CD4-positive, alpha-beta T cell treated with Interferon gamma for 1 hour (primary cell): ENCODE measurements at places on chromosomes 7 and 10.

GRCh38 chr7:99642027-99642426, 25.3 kb downstream of the ZSCAN25 start:
- no peak for DNase-seq

GRCh38 chr7:69951458-69951857, 353.2 kb downstream of the AUTS2 start:
- no peak for DNase-seq

DNA sequence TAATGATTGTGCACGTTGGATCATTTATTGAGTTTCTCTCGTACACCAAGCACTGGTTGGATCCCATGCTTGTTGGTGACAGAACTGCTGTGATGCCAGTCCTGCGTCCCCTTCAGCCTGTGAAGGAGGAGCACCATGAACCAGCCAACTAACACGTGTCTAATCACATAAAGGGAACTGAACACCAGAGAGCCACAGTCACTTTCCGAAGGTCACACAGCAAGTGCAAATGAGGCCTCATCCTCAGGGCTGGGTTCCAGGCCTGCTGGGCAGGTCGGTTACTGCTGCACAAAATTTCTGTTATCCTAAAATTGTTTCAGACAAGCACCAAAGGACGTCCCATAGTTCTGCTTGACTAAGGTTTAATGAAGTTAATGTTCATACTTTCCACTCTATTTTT, 332.0 kb upstream of the ZNF32 start:
- no peak for DNase-seq

DNA sequence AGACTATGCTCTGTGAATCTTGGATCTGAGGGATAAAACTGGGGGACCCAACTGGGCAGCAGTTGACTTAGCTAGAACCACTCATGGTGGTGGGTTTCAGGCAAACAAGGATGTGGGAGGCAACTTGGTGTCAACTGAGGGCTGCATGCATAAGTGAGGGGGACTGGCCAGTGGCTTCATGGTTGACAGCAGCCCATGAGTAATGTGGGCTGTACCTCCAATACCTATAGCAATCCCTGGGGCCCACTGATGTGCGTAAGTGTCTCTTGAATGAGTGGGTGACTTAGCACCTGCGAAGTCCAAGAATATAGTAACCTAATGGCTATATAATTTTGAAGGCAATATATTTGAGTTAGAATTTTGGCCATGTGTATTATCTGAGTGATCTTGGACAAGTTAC, 13.7 kb upstream of the MAP3K8 start:
- DNase-seq, result no peak

GRCh38 chr10:63030536-63030935, 102.6 kb upstream of the NRBF2 start:
- no peak for DNase-seq

DNA sequence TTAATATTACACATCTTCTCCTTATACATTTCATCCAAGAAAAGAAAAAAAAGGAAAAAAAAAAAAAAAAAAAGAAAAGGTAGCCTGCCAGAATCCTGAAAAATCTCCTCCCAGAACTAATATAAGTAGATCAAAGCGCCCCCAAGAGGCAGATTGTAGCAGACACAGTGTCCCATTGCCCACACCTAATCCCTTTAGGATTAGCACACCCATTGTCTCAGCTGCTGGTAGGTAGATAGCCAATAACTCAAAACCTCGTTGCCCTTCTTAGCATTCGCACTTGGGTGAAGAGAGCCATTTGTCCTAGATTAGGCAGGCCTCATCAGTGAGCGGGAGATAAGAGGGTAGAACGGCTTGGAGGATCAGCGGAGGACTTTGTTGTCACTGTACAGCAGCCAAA, 100.2 kb upstream of the SORCS1 start:
- DNase-seq, result no peak

DNA sequence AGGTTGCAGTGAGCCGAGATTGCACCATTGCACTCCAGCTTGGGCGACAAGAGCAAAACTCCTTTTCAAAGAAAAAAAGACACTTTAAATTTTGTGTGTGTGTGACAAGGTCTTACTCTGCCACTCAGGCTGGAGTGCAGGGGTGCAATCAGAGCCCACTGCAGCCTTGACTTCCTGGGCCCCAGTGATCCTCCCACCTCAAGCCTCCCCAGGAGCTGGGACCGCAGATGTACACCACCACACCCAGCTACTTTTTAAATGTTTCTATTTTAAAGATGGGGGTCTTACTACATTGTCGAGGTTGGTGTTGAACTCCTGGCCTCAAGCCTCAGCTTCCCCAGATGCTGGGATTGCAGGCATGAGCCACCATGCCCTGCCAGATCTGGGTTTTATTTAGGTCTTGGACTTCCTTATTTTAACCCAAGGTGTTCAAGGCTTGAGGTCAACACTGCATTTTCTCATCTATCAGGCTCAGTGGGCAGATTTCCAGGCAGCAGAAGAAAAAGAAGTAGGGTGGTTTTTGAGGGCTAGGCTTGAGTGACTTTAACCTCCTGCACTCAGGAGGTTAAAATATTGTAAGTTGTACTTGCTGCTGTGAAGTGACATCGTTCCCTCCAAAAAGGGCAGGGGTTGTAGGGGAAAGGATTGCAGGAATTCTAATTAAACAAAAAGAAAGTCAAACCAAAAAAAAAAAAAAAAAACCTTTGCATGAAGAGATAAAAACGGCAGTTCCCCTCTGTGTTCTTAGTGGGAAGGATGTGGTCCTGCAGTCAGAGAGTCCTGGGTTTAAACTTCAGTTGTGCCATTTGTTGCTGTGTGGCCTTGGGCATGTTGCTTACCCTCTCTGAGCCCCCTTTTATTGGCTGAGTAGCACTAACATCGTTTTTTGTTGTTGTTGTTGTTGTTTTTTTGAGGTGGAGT, 71.5 kb downstream of the CARD11 start:
- DNase-seq, result no peak

DNA sequence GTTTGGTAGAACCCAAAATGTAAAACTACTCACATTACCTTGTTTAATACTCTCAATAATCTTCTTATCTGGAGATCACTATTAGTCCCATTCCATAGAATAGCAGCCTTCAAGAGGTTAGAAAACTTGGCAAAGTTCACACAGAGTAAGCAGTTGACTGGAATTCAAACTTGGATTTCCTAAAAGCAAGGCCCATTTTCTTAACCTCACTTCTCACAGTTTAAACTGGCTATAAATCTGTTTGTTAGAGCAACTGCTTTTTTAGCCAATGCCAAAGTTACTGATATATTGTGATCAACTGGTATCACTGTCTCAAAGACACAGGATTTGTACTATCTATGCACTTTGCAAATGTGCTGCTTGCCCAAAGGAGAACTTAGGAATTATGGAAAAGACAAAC, 230.2 kb downstream of the THSD7A start:
- no peak for DNase-seq

DNA sequence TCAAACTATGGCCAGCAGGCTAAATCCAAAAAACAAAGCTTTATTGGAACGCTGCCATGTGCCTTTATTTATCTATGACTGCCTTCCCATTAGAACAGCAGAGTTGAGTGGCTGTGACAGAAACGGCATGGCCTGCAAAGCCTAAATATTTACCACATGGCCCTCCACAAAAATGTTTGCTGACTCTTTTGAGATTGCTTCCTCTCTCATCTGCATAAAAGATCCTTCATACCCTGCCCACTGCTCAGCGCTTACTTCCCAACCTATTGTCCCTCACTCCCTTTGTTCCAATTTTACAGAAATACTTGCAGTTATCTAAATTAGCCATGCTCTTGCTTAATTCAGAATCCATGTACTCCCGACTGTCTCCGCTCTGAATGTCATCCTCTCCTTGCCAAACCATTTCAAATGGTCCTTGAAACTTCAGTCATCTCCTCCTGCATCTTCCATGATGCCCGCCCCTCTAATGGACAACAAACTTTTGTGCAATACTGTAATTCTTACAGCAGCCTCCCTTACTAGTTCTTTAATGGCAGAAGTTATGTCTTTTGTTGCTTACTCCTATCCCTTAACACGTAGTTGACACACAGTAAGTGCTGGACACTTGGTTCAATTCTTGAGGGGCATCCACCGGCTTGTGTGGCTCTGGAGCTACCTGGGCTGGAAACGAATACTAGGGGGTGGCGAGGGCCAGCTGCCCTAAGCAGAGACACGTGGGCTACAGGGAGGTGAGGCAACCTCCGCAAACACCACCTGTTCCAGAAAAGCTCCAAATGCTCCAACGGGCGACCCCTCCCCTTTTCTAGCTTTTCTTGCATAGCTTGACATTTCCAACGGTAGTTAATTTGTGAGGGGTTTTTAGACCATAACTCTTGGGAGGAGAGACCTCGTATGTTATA, 832 bp downstream of the XRCC2 start:
- no peak for DNase-seq

GRCh38 chr7:121395961-121396757, at the start of gene FAM3C:
Gene FAM3C, minus strand, starts transcription at chr7:121396308. Its CDS starts 13,339 bp downstream, at chr7:121382969.
- peak; percentile 85 for DNase-seq

DNA sequence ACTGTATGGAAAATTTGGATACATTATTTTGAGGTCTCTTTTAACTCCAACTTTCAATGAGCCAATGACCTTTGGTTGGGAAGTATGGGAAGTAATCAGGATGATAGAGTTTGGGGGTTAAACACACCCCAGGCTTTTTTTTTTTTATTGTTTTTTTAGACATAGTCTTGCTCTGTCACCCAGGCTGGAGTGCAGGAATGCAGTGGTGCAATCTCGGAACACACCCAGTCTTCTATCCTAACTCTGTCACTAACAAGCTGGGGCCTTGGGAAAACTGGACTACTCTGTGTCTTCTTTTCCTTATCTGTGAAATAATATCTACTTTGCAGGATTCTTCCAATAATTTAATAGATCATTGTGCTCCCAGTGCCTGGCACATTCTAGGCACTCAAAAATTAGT, 37.6 kb upstream of the AGBL3 start:
- DNase-seq, result no peak

DNA sequence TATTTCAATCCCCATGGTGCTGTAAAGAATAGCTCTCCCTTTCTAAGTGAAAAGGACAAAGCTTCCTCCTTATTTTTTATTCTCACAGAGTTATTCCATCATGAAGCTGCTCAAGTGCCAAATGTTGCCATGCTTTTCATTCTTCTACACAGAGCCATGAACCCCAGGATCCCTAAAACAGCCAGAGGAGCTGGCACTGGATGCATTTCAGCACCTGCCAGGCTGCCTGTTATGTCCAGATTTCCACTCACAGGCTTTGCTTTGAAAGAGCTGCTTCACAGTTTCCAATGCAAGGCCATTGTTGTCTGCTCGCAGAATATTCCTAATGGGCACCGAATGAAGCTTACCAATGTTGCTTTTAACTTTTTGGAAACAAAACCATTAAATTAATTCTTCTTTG, 256.2 kb upstream of the NPSR1 start:
- DNase-seq, result no peak
